Liver (tissue), 10 donors: ENCODE measurements at places on chromosomes 1 and 21. TPM values are rescaled to one million over a fixed set of nuclear protein-coding genes. Genes with fewer than 3 reads are reported as not detected.

Gene CCDC185
- polyA plus RNA-seq, result not detected

Gene LCE1F
- not detected for polyA plus RNA-seq

Gene TAS1R1
- polyA plus RNA-seq, result not detected

Gene FALEC
- not detected for polyA plus RNA-seq

Gene OMA1
- polyA plus RNA-seq, result 12.9 TPM

Gene KCNT2
- polyA plus RNA-seq, result 1.7 TPM

Gene XCL2
- 0.48 TPM for polyA plus RNA-seq

Gene GBP1
- 16.6 TPM for polyA plus RNA-seq

Gene CLCNKB
- not detected for polyA plus RNA-seq

GRCh38 chr1:93680420-93681100, 1.1 kb downstream of the BCAR3 start:
- no peaks in the 10 kb centered on the region for H3K36me3 ChIP-seq
- DNase-seq, result peak; percentile 59
- no peaks in the 10 kb centered on the region for H3K27me3 ChIP-seq
- H3K27ac ChIP-seq, result peak overlapping the region; percentile 55

- no peak overlapping the region for H3K27ac ChIP-seq
- peaks cover 1% of the 10 kb centered on the region for H3K36me3 ChIP-seq
- no peak overlapping the region for H3K4me3 ChIP-seq
- no peak for DNase-seq
These were observed 12.0 kb downstream of the CREG1 start for GRCh38 chr1:167541610-167542009.

DNA sequence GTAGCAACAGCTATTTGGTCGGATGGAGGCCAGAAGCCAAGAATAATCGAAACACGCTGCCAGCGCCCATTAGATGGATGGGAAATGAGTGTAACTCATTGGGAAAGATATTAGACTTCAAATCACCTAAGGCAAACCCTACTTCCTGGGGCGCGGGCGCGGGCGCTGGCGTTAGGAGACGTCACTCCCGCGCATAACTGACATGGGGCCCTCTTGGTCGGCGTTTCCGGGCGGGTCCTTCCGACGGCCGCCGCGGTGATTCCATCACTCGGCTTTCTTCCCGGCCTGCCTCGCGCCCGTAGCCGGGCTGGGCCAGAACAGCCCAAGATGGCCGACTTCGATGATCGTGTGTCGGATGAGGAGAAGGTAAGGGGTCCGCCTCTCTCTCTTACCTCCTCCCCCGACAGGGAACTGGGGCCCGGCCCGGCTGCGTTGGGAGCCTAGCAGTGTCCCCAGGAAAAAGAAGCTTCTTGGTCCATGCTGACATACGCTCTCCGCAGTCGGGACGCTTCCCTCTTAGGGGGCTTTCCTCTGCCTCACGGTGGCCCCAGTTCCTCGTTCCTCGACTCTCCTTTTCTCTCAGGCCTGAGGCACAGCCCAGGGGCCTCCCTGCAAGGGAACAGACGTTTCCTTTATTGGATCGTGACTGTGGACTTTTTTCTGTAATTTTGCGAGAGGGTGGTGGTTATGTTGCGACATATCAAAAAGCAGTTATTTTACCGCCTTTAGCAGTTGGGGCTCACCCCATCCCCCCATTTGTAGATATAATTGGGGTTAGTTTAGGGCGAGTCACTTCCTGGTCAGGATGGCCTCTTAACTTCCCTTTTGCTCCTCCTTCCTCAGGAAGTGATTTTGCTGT, at the start of gene CAPZA1:
CAPZA1 (plus strand) TSS at position 315 of the 859 bp plus-strand sequence; CDS start at position 328, 13 bp downstream.
- peaks cover 3% of the 10 kb centered on the region for H3K4me1 ChIP-seq
- no peaks in the 10 kb centered on the region for H3K27me3 ChIP-seq
- peak within 1 kb of the TSS; percentile 100 for H3K4me3 ChIP-seq
- H3K36me3 ChIP-seq, result peaks cover 8% of the 10 kb centered on the region

DNA sequence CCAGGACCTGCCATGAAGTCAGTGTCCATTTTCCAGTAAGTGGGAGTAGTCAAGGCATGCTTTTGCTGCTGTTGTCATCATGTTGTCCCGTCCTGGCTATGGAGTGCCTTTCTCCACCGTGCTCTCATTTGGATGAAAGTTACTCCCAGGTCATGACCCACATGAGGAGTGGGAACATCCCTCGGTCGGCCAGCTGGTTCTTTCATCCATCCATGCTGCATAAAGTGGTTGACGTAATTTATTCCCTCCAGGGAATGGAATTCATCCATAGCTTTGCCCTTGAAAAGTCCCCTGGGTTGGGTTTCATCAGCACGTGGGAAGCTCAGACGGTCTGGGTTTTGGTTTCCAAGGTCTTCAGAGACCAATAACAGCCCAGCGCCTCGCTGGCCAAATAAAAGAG, 11.6 kb downstream of the PLA2G2A start:
- no peaks in the 10 kb centered on the region for H3K36me3 ChIP-seq
- no peaks in the 10 kb centered on the region for H3K4me1 ChIP-seq
- no peak overlapping the region for H3K4me3 ChIP-seq
- DNase-seq, result no peak

GRCh38 chr1:103109311-103109920, 1.1 kb upstream of the COL11A1 start:
- no peak for DNase-seq
- no peaks in the 10 kb centered on the region for H3K36me3 ChIP-seq
- H3K4me1 ChIP-seq, result peaks cover 5% of the 10 kb centered on the region
- H3K4me3 ChIP-seq, result no peak overlapping the region
- no peak overlapping the region for H3K27ac ChIP-seq
- peaks cover 3% of the 10 kb centered on the region for H3K27me3 ChIP-seq

- no peak overlapping the region for H3K4me3 ChIP-seq
- no peaks in the 10 kb centered on the region for H3K4me1 ChIP-seq
- no peaks in the 10 kb centered on the region for H3K36me3 ChIP-seq
- no peaks in the 10 kb centered on the region for H3K27me3 ChIP-seq
These were observed 374.2 kb upstream of the ZP4 start for GRCh38 chr1:238264951-238265350.

DNA sequence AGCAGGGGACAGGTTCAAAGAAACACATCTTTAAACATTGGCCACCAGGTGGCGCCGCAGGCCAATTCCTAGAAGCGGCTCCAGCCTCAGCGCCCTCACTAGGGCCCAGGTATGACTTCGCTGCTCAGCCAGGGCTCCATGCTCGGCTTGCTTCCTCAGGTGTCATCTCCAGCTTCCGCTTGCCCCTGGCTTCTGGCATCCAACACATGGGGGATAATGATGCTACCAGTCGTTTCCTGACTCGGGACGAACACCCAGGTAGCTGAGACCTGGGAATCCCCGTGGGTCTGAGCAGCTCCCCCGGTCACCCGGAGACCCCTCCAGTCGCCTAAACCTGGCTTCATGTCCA, 8.5 kb upstream of the MEX3A start:
- H3K4me1 ChIP-seq, result no peaks in the 10 kb centered on the region
- no peaks in the 10 kb centered on the region for H3K36me3 ChIP-seq
- H3K27ac ChIP-seq, result no peak overlapping the region
- no peaks in the 10 kb centered on the region for H3K27me3 ChIP-seq

DNA sequence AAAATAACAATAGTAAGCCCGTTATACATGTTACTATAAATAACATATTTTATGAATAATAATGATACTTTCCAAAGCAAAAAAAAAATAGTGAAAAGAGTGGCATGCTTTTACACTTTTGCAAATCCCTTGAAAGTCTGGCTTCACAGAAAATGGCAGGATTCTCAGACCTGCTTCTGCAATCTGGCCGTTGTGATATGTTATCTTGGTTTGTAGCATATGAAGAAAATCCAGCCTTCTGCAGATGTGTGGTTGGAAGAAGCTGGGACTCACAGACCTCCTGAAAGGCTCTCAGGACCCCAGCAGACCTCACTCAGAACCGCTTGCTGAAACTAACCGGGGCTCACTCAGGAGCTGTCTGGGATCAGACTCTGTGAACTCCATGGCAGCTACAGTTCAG, 256.0 kb upstream of the TMEM51 start:
- H3K4me3 ChIP-seq, result no peak overlapping the region
- no peaks in the 10 kb centered on the region for H3K36me3 ChIP-seq
- no peak overlapping the region for H3K27ac ChIP-seq
- H3K4me1 ChIP-seq, result no peaks in the 10 kb centered on the region

DNA sequence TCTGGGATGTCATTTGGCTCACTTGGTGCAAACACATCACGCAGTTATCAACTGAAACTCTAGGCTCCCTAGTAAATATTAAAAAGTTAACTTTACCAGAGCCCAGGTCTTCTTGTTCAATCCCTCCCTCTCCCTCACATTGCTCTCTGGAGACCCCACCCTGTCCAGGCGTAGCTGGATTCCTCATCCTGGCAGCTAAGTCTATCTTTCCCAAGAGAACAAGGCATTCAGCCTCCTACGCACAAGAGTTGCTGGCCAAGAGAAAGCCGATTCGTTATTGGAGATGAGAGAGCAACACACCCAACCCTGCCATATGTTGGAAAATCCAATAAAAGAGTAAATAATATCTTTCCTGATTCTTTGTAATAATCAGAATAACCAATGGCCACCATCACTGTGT, 117.9 kb downstream of the SLC30A10 start:
- no peaks in the 10 kb centered on the region for H3K4me1 ChIP-seq
- no peak overlapping the region for H3K27ac ChIP-seq
- no peaks in the 10 kb centered on the region for H3K36me3 ChIP-seq
- DNase-seq, result no peak
- H3K27me3 ChIP-seq, result no peaks in the 10 kb centered on the region
